ENCODE measurements at places on chromosomes 6 and 20. TPM values are rescaled to one million over a fixed set of nuclear protein-coding genes. Genes with fewer than 3 reads are reported as not detected.

GRCh38 chr6:20366082-20366830, 35.4 kb upstream of the E2F3 start:
- no peak overlapping the region for H3K4me3 ChIP-seq
- H3K36me3 ChIP-seq: no peaks in the 10 kb centered on the region
- H3K27me3 ChIP-seq: no peaks in the 10 kb centered on the region
- DNase-seq: peak; percentile 18
- H3K27ac ChIP-seq: peak overlapping the region; percentile 72
- H3K4me1 ChIP-seq: peaks cover 54% of the 10 kb centered on the region

Gene FAM184A
- total RNA-seq: 0.40 TPM

DNA sequence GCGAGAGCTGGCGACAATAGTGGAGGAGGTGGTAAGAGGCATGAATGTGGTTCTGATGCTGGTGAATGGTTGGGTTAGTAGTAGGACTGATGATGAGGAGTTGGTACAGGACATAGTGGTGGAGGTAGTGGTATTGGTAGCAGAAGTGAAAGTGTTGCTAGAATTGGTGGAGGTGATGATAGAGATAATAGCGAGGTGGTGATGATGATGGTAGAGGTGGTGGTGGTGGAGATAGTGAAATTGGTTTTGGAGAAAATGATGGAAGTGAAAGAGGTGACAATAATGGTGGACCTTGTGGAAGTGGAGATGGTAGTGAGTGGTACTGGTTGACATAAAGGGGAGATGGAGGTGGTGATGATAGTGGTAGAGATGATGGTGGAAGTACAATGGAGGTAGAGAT, 360.2 kb upstream of the JAG1 start:
- H3K27ac ChIP-seq: no peak overlapping the region
- H3K4me1 ChIP-seq: no peaks in the 10 kb centered on the region

Gene TREM1
- total RNA-seq: 44.2 TPM
